ENCODE measurements at places on chromosomes 5 and 9. TPM values are rescaled to one million over a fixed set of nuclear protein-coding genes. Genes with fewer than 3 reads are reported as not detected.

The GLDC gene
- 35.6 TPM for total RNA-seq

The IL7R gene
- total RNA-seq = 7.8 TPM

GRCh38 chr5:141615991-141616720 is 2.6 kb downstream of the DIAPH1 start:
- DNase-seq = no peak

DNA sequence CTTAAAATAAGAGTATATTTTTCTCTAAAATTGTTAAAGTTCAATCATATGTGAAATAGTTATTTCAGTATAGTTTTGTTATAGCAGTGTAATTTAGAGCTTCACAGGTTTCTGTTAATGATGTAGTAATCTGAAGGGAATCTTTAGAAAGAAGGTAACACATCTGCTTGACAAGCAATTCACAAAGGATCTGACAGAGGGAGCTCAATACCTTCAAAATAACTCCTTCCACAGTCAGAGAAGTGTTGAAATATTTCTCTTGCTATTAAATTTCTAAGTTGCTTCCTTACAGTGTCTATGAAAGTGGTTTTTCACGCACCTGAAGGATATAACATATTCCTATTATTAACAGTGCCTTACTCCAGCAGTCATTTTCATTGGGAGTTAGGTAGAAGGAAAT is 44.9 kb downstream of the SLC25A51 start:
- DNase-seq = no peak

DNA sequence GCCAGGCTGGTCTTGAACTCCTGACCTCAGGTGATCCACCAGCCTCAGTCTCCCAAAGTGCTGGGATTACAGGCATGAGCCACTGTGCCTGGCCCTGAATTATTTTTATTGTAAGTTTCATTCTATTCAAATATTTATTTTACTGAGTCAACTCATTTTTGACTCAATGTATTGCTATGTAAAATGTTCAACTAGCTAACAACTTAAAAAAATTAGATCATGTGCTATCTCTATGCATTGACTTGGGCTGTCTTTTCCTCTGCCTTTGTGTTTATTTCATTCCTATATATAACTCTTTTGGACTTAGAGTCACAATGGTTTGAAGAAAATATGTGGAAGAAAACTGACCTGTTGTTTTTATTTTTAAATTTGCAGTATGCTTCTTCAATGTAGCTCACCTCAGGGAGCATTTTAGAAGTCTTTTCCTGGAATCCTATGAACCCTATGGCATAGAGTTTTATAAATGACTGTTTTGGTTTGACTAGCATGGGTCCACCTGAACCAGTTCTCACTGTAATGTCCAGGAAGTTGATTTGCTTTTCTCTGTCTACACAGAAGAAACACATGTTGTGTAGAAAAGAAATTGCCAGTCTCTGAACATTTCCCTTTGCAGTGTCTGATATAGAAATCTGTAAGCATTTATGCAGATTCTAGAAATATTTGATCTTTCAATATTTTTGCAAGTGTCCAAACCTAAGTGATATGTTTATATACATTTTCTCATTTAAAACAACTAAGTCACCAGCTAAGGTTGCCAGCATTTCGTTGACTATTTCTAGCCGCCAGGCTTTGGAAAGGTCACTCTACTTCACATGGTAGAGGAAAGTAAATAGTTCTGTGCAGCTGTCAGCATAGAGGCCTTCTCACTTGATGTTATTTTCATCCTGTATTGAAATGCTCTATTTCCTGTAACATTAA is 138.8 kb downstream of the PCSK1 start:
- no peak for DNase-seq

- no peak for DNase-seq
Measured at GRCh38 chr5:96177303-96177869, 215.7 kb upstream of the ELL2 start.

DNA sequence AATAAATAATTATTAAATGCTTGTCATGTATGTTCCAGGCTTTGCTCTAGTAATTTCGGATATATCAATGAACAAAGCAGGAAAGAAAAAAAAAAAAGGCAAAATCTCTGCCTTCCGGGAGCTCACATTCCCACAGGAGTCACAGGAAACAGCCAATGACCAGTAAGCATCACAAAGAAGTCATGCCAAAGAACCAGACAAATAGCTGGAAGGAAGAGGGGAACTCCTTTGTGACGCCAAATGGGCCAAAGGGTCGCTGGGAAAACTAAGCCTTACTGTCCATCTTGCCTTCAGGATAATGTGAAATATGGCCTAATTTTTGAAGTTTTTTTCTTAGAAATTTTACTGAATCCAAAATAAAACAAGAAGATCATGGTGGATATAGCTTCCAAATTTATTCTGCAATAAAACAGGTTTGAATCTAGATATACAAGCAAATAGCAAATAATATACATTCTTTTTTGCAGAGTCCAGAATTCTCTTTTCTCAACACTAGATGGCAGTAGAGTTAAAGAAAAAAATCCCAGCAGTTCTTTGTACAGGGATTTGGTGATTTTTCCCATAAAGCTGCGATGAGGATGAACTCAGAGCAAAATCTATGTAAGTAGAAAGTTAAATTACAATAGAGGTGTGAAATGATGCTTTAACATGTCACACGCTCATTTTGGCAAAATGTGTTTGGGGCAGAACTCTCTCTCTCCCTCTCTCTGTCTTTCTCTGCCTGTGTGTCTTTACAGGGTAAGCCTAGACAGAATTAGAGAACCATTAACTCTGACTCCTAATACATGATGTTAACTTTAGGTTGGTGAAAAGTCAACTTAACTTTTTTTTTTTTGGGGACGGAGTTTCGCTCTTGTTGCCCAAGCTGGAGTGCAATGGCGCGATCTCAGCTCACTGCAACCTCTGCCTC is 60.0 kb upstream of the TUT7 start:
- no peak for DNase-seq

GRCh38 chr9:129384491-129385210 is 206.6 kb upstream of the IER5L start:
- peak; percentile 54 for DNase-seq

DNA sequence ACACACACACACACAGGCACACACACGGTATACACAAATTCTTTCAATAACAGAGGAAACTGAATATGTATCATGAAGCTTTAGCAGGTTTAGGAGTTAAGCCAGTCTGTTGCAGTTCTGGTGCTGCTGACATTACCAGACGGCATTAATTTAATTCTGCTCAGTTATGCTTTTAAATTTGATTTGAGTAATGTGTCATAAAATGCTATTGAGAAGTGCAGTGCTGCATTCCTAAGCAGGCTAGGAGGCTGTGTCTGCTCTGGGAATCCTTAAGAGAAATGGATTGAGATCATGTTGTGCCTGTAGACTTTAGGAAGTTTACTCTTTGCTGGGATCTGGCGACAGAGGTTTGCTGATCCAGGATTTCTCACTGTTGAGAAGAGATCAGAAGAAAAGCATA is 733.8 kb downstream of the BRINP1 start:
- DNase-seq = no peak

- no peak for DNase-seq
Measured at GRCh38 chr9:132560616-132561202, 21.7 kb upstream of the BARHL1 start.

GRCh38 chr5:65981969-65982619 is 55.7 kb downstream of the ERBIN start:
- no peak for DNase-seq

DNA sequence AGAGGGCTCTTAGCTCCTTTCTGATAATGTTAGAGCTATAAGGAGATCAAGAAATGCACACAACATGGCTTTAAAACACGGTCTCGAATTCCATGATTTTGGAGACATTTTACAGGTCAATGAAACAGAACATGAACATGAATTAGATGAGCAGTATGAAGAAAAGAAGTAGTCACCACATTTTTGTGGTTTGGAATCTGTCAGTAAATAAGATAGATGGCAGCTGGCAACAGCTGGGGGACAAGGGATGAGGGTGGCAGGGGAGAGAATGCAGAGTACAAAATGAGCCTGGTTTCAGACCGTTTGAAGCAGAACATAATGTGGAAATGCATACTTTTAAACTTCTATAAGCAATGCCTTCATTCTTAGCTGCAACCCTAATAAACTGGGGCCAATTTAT is 107.1 kb downstream of the OXCT1 start:
- DNase-seq = no peak

DNA sequence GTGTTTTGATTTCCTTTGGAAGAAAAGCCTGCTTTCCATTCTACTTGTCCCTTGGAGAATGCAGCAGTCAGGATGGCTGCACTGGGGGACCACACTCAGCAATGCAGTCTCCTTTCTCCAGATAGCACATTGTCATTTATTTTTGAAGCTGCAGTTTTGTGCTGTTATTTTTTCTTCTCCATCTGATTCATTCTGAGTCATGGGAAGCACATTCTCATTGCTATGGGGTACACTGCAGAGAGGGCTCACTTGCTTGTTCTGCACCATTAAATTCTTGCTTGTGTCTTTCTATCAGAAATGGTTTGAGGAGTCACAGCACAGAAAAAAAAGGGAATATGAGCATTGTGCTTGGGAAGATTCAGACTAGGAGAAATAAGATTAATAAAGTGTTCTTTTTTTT is 39.7 kb upstream of the POC5 start:
- DNase-seq = no peak

DNA sequence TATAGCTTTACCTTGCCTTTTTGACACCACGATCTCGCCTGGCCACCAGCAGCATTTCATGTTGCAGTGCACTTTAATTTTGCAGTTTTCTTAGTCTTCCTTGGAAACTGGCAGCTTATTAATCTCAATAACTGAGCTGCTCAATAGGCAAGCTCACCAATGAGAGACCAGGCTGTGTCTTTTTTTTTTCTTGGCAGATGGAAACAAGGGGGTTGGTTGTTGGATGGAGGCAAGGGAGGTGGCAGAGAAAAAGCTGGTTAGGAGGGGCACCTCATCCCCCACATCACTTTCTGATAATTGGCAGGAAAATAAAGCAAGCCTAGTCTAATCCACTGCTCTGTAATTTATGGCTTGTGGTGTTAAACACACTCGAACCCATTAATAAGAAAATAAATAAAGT is 324.5 kb upstream of the WWC1 start:
- no peak for DNase-seq

DNA sequence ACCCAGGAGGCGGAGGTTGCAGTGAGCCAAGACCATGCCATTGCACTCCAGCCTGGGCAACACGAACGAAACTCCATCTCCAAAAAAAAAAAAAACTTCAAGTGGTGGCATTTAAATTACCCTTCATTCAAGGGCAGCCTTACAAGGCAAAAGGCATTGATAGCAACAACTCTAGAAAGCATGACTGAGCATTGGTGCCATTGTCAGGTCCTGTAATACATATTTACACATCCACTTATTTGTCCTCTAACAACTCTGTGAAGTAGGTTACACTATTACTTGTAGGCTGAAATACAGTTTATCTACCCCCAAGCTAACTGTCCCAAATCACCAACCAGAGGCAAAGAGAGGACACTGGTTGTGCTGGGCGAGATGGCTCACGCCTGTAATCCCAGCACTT is 52.7 kb upstream of the LARP1 start:
- no peak for DNase-seq

Measured in sciatic nerve (tissue), 2 donors.